D721Med (cell line): ENCODE measurements at places on chromosomes 4 and X.

DNA sequence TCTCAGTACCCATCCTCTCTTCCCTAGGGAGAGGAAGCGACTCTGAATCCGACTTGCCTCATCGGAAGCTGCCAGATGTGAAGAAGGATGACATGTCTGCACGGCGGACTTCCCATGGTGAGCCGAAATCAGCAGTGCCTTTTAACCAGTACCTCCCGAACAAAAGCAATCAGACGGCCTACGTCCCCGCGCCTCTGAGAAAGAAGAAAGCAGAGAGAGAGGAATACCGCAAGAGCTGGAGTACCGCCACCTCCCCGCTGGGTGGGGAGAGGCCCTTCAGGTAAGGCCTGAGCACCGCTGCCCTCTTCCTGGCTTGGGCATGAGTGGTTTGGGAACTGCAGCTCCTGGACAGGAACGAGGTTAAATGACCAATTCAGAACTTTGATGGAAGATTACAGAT lies 81.2 kb downstream of the LIMCH1 start:
- no peak for DNase-seq

DNA sequence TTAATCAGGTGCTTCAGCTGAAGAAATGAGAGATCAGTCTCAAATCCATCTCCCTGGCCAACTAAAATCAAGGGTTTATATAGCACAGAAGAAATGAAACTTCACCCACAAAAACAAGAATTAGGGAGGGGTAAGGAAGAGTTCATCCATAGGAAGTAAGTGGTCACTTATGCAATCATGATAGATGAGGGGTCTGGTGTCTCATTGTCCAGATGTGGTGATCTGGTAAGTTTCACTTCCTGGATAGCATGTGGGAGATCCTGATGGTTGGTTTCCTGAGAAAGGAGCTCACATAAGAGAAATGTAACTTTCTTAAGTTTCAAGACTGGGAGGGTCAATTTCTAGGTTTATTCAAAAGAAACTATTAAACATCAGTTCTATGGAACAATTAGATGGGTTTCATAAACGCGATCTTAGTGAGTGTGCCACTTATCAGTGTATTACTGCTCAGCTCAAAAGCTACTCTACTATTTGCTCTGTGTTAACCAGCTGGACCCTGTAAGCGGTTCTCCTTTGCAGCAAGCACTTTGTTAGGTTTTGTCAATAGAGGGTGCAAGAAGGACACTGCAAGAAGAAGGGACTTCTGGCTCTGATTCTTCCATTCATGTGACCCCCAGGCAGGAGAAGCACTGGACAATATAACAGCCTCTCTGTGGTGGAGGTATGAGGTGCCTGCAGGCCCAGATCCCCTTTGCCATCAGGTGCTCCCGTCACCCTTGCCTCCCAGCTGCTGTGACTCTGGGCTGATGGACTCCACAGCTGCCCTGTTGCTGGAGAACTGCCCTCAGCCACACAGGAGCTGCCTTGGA lies 35.4 kb upstream of the HPSE start:
- no peak for DNase-seq

- DNase-seq = no peak
Observed at GRCh38 chrX:13223868-13224567, 95.8 kb downstream of the ATXN3L start.

DNA sequence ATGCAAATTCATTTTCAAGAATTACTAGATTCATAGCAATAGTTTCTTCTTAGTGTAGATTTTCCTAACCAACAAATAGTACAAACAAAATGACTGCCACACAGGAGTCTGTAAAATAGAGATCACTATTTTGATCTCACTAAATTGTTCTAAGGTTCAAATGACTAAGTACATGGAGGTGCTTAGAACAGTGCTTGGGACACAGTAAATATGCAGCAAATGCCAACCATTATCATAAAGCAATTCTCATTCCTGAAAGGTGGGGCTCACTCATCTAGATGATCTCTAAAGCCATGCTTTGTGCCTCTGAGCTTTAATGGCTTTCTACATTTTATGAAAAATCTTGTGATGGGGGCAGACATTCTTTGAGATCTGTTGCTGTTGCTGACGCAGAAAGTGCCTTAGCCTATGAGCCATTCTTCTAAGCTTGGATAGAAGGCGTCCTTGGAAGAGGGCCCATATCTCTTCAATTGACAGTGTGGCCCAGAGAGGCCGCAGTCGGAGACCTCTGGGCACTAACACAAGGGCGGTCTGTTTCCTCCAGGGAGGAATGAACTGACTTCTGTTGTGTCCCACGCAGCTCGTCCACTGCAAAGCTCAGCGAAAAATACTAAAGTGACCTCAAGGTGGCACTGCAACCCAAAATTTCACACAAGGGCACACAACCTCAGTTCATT lies 23.5 kb downstream of the TLR10 start:
- no peak for DNase-seq

- no peak for DNase-seq
Observed at GRCh38 chr4:39259571-39260330, 77.4 kb downstream of the WDR19 start.

DNA sequence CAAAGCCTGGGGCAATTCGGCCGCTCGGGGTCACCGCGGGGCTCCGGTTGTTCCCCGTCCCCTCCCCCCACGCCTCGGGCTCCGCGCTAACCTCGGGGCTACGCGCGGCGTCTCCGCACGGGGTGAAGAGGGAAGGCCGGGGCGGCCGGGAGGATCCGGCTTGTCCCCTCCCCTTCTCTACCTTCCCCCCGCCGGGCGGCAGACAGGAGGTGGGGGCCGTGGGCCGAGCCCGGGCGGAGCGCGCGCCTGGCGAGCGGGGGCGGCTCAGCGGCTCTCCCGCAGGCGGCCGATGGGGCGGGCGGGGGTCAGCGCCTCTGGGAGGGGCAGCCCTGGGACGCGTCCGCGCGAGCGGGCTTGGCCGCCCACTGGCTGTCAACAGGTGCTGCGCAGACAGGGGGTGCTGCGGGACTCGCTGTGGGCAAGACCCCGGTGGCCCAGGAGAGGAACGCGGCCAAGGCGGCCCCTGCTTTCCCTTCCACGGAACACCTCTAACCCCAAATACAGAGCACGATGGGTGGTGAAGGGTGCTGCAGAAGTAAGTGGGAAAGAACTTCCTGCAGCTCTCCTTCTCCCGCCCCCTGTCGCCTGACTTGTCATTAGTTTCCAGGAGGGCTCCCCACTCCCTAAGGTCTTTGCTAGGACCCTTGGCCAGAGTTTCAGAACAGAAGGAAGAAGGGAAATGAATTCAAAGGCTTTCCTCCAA lies at the start of gene PDGFC:
PDGFC (minus strand) TSS at position 124 of the 703 bp plus-strand sequence. CDS start 896 bp downstream, outside the sequence.
- peak; percentile 12 for DNase-seq

DNA sequence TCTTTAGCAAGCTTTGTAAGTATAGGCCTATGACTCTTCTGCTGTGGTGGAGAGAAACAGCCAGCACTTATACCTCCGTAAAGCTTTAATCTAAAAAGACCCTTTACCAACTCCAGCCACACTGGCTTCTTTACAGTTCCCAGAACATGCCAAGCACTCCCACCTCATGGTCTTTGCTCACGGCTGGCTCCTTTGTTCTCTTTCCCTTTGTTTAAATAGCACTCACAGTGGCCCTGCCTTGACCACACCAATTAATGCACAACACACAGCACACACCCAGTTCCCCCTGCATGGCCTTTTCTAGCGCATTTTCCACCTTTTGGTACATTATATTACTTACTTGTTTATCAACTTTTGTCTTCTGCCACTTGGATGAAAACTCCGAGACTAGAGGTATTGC lies 18.9 kb downstream of the PPID start:
- no peak for DNase-seq

DNA sequence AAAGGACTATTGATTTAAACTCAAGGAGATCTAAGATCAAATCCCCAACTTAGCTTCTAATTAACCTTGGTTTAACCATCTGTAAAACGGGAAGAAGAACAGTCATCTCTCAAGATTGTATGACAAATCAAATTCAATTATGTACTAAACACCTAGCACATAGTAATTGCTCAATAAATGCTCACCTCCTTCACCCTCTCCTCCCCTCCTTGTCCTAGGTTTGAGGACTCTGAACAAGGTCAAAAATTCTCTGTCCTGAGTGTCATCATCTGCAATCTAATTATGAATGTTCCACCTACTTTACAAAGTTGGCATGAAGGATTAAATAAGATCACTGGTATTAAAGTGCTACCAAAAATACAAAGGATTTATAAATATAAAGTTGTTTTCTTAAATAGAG lies 320.1 kb upstream of the PPARGC1A start:
- DNase-seq = no peak

- DNase-seq = peak; percentile 56
Observed at GRCh38 chr4:6546681-6547447, 28.1 kb upstream of the MAN2B2 start.

DNA sequence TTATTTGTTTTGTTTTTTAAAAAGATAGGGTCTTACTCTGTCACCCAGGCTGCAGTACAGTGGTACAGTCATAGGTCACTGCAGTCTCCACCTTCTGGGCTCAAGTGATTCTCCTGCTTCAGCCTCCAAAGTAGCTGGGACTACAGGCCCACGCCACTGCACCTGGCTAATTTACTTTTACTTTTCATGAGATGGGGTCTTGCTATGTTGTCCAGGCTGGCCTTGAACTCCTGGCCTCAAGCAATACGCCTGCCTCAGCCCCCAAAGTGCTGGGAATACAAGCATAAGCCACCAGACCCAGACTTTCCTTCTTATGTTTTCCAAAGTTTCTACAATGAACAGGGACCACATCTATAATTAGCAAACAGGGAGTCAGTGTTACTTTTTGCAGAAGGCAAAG lies 37.9 kb upstream of the MXD4 start:
- DNase-seq = no peak

- DNase-seq = no peak
Observed at GRCh38 chrX:41350150-41350975, 16.4 kb downstream of the DDX3X start.

GRCh38 chrX:19791562-19791961 lies 95.8 kb downstream of the SH3KBP1 start:
- DNase-seq = no peak
